Hematopoietic multipotent progenitor cell treated with erythropoietin and hydrocortisone succinate and interleukin-3 and kit ligand, for 17 days (in vitro differentiated cells): ENCODE measurements at places on chromosomes 6 and 20.

- DNase-seq: no peak
Measured at GRCh38 chr6:170289180-170289931, 1.5 kb downstream of the DLL1 start.

DNA sequence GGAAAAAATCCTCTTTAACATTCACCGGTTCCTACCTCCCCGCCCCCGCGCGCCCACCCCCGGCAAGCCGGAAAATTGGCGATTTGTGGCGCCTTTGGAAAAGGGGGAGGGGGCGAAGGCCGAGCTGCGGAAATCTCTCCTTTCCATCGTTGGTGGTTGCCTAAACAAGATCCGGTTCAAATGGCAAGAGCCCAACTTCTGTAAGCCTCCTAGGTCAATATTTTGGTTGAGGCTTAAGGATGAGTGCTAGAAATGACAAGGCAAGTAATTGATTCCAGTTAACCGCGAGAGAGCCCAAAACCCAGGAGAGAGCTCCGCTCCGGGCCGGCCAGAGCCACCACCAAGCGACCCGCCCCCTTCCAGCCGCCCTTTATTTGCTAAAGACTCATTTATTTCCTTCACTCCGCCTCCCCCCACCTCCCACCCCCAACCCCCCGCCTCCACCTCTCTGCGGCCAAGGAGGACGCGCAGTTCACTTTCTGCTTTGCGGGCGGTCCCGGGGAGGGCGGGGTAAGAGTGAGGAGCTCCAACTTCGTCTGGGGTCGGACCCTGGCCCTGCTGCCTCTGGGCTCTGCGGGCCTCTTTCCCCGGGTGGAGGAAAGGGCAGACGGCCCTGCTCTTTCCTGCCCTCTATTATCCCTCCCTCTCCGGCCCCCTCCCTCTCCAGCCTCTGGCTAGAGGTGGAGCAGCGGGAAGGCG, 838 bp upstream of the NKX2-2 start:
- DNase-seq: no peak

- no peak for DNase-seq
Measured at GRCh38 chr6:149236589-149236988, 80.9 kb upstream of the TAB2 start.

- DNase-seq: no peak
Measured at GRCh38 chr6:132213732-132214131, 187.5 kb downstream of the MOXD1 start.

DNA sequence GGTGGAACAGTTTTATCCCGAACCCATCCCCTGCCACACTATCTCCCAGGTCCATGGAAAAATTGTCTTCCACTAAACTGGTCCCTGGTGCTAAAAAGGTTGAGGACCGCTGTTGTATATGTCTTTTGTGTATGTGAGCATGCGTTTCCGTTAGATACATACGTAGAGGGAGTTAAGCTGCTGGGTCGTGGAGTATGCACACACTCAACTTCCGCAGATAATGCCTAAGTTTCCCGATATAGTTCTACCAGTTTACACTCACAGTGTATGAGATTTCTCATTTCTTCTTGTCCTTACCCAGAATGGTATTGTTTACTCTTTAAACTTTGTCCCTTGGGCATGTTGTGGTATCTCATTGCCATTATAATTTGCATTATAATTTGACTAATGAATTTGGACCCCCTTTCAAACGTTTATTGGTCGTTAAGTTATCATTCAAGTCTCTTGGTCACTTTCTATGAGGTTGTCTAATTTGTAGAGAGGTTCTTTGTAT, 50.5 kb upstream of the SCAF8 start:
- no peak for DNase-seq

DNA sequence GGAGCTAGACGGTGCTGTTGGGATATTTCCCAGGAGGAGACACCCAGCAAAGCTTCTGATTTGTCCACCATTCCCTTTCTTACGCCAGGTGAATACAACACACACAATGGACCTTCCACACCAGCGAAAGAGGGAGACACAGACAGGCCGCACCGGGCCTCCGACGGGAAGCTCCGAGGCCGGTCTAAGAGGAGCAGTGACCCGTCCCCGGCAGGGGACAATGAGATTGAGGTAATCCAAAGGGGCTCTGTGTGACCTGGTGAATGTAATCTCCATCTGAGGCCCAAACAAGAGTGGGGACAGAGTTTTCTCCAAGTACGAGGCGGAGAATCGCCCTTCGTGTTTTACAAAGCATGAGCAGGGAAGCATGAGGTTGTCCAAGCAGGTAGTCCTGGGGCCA, 194.5 kb downstream of the EYA2 start:
- no peak for DNase-seq

- DNase-seq: no peak
Measured at GRCh38 chr6:121449331-121449730, 13.9 kb downstream of the GJA1 start.

DNA sequence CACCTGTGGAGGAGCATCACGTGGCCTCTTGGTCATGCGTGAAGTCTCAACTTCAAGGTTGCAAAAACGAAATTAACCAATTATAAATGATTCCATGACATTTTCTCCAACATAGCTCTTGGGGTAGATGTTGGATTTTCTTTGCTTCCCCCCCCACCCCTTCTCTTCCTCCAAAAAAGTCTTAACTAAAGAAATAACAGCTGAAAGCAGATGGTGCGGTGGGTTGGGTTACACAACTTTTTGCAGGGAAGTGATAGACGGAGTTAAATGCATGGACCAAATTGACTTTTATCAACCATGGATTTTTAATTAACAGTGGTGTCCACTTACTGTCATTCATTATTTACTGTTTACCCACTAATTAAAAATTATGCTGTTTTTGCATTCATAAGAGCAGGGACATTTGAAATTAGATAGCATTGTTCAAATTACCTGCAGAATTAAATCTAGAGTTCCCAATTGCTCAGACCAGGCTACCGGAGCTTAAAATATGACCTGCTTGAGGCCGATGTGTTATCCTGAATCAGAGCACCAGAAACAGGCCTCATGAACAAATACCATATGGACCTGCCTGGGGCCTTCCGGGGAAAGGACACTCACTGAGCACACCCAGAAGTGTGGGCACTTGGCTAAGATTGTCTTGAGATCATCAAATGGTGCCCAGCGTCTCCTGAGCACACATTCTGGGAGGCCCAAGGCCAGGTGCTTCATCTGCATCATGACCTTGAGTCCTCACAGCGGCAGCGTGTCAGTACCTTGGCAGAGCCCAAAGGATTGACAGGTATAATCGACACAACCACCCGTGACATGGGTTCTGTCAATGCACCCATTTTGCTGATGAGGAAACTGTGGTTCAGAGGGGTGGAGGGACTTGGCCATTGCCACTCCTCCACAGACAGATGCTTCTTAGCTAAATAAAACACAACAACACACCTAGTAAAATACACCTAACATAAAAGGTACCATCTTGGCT, 41.5 kb downstream of the APCDD1L start:
- DNase-seq: no peak

DNA sequence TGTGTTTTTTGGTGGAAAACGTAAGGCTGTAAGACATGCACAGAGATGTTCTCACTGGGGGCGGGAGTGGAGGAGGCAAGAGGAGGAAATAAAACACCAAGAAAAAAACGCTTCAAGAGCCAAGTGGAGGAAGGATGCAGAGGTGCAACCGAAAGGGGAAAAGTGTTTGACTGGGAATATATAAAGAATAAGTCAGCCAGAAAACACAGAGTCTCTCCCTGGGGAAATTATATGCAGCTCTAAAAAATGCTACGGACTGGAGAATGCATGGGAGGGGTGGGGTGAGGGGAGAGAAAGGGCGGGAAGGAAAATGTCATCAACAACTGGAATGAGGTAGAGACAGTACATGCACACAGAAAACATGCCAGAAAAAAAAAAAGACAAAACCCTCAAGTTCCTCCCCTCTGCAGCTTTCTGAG, 133.5 kb downstream of the SCML4 start:
- no peak for DNase-seq

GRCh38 chr20:6623989-6624388, 143.5 kb upstream of the BMP2 start:
- DNase-seq: no peak

GRCh38 chr6:167053895-167054530, 54.8 kb downstream of the CEP43 start:
- DNase-seq: no peak

DNA sequence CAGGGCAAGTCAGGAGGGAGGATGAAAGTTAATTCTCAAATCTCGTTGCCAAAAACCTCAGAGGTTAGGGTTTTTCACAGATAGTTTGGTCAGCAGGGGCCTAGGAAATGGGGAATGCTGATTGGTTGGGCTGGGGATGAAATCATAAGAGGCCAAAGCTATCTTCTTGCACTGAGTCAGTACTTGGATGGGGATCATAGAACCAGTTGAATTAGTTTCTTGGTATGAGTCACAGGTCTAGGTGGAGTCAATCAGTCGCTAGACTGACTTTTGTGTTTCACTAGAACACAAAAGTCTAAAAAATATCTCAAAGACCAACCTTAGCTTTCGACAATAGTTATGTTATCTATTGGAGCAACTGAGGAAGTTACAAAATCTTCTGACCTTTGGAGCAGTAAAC, 368.5 kb downstream of the TBC1D32 start:
- no peak for DNase-seq

DNA sequence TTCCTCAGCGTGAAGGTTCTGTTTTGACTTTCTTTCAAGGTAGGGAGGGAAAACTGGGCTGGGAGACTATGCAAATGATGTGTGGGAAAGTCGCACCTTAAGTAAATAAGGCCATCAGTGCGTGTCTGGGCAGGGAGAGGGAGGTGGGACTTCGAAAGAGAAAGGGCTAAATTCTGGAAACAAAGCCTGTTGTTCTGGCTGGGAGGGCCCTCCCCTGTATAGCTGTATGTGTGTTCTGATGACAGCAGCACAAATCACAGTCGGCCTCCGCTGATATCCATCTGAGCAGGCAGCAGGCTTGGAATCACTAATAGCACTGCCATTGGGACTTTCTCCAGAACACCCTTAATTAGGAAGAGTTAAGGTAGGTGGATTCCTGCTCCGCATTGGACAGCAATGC, 19.2 kb downstream of the JAG1 start:
- no peak for DNase-seq

DNA sequence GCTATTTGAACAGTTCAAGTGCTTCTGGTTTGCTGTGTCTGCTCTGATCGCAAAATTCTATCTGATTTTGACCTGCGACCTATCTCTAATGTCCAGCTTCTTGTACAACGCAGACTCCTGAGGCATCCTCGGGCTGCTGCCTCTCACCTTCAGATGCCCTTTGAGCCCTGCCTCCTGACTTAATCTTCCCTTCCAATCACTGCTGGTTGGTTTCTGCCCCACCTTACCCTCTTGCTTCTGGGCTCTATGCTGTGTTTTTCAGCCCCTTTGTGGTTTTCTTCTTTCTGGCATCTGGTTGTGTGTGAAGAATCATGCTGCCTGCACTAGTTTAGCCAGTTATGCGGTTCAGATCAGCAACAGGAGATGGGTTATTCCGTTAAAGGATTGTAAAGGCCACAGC, 131.2 kb upstream of the THEMIS start:
- no peak for DNase-seq

DNA sequence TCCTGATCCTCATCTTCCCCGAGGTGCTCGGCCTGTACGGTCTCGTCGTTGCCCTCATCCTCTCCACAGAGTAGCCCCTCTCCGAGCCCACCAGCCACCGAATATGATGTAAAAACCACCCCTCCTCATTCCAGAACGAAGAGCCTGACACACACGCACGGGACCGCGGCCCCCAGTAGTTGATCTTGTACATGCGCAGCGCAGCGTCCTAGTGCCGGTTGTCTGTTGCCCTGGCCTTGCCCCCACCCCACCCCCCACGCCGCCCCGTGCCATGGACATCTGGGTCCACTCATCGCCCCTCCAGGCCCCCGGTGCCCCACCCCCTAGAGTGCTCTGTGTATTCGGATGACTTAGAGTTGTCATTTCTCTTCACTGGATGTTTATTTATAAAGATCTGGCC, 5.2 kb upstream of the PRPH2 start:
- DNase-seq: no peak

GRCh38 chr6:9380568-9380967, 945.2 kb upstream of the SLC35B3 start:
- DNase-seq: no peak

DNA sequence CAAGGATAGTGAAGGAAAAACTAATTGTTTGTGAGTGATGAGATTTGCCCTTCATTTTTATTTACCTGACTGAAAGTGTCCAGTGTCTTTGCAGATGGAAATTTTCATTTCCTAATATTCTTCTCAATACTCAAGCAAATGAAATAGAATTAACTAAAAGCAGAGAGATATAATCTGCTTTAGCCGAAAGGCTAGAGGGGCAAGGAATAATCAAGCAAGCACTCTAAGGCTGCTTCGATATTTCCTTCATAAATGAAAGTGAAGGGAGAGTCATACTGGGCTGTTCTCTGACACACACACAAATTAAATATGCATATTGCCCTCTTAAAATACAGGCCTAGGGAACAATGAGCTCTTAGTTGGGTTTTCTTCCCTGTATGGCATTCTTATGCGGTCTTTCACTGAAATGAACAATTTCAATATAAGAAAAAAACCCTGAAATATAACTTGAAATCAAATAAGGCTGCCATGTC, 47.5 kb upstream of the POPDC3 start:
- DNase-seq: no peak

- no peak for DNase-seq
Measured at GRCh38 chr6:21679761-21680265, 86.3 kb downstream of the SOX4 start.

DNA sequence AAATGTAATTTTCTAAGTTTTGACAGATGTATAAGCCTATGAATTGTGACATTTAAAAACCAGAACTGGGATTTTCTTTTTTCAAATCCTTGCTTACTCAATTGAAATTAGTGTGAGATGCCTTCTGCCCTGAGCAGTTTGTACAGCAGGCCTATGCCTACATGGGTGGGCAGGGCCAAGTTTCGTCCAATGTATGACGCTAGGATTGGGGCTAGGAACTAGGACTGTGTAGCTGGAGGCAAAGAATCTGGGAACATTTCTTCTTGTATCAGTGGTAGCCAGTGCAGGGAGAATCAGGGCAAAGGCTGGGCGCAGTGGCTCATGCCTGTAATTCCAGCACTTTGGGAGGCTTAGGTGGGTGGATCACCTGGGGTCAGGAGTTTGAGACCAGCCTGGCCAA, 3.9 kb upstream of the PTPRA start:
- DNase-seq: no peak

- DNase-seq: no peak
Measured at GRCh38 chr6:161676586-161676985, 402.7 kb upstream of the AGPAT4 start.

DNA sequence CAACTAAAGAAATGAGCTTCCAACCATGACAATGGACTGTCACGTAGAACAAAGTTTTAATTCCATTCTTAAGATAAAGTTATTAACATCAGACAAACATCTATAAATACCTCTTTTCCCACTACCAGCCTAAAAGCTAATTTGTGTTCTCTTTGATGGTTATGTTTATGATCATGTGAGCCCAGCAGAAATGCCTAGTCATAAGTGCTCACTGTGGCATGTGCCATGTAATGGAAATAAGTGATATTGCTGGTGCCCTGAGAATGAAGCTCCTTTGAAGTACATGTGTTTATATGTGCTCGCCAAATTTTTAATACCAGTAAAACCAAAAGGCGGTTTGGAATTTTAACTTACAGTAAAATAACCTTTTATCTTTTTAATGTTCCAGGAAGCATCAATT, 205.8 kb downstream of the ISM1 start:
- peak; percentile 25 for DNase-seq

- no peak for DNase-seq
Measured at GRCh38 chr6:5764401-5764955, 242.2 kb downstream of the NRN1 start.
